Sciatic nerve (tissue), 2 donors: ENCODE measurements at places on chromosomes 3 and 15. TPM values are rescaled to one million over a fixed set of nuclear protein-coding genes. Genes with fewer than 3 reads are reported as not detected.

DNA sequence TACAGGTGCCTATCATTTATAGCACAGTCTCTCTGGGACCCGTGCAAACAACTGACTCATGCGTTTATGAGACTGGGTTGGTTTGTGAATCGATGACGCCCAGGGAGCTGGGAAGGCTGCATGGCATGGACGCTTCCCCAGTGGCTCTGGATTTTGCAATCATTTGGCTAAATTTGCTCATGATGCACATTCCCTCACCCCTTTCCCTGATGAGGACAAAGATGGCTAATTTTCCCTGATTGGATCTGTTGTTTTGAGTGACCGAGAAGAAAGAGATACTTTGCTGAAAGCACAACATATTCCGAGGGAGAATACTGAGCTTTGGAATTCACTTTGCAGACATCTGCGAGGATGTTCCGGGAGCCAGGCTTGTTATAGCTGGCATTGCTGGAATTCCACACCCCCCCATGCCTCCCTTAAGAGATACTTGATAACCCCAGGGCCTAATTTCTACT lies 51.1 kb downstream of the CGNL1 start:
- DNase-seq = no peak

GRCh38 chr15:95843241-95843910 lies 487.1 kb upstream of the NR2F2 start:
- no peak for DNase-seq

DNA sequence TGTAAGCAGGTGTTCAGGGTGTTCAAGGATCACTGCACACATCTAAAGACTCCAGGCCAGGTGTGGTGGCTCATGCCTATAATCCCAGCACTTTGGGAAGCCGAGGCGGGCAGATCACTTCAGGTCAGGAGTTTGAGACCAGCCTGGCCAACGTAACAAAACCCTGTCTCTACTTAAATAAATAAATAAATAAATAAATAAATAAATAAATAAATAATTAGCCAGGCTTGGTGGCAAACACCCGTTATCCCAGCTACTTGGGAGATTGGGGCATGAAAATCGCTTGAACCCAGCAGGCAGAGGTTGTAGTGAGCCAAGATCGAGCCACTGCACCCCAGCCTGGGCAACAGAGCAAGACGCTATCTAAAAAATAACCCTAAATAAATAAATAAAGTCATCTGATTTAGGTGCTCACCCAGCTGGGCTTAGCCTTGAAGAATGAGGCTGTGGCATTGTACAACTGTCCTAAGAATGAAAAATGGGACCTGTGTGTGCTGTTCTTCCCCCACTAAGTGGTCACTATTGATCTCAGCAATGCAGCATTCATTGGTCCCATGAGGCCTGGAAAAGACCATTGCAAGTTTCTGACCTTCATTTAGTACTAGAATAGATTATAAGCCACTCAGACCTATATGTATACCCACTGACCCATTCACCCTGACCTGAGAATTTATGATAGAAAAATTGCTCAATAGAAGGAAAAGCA lies 82.8 kb upstream of the ABHD17C start:
- no peak for DNase-seq

DNA sequence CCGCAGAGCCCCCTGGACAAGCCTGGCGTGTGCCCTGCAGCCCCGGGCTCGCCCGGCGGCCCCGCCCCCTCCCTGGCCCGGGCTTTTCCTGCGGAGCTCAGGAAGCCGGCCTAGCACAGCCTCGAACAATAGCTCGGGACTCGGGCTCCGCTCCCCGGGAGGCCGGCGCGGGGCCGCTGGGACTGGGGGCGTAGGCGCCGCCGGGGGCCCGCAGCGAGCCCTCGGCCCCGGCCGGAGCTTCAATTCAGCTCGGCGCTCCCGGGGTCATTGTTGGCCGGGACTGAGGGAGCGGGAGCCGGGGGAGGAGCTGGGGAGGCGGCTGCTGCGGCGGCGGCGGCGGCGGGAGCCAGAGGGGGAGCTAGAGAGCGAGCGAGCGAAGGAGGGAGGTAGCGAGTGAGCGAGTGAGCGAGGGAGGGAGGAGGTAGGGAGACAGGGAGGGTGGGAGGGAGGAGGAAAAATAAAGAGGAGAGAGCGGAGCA lies 41.0 kb upstream of the ROPN1 start:
- DNase-seq = peak; percentile 92

CISH gene
- 10.6 TPM for total RNA-seq
